ENCODE measurements at places on chromosomes 3 and 15.

GRCh38 chr15:62932436-62932835 lies 110.1 kb upstream of the TPM1 start:
- DNase-seq = peak; percentile 77

GRCh38 chr3:8578282-8578681 lies 66.3 kb downstream of the SSUH2 start:
- DNase-seq = no peak

- DNase-seq = no peak
These were observed 19.3 kb upstream of the SLC28A1 start for GRCh38 chr15:84865074-84865569.

DNA sequence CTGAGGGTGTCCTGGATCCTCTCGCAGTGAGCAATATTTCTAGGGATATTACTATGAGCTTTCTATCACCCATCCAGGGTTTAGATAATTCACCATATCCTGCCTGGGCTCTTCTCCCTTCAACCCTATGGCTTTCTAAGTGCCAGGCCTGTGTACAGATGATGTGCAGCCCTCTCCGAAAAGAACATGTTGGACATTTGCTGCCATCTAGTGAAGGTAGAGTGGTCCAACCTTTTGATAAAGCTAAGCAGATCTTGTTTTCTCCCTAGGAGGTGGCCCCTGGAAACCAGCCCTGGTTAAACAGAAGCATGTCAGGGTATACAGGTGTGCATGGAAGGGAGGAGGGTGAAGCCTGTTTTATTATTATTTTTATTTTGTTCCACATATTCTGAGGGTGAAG lies 27.9 kb upstream of the SCN10A start:
- DNase-seq = peak; percentile 65

GRCh38 chr3:32781211-32781968 lies 36.4 kb upstream of the TRIM71 start:
- peak; percentile 53 for DNase-seq
